Stimulated activated CD8-positive, alpha-beta memory T cell treated with anti-CD3 and anti-CD28 coated beads, Interleukin-4, amount 100 ng/mL, for 48 hours (primary cell): ENCODE measurements at places on chromosomes 5 and 9.

DNA sequence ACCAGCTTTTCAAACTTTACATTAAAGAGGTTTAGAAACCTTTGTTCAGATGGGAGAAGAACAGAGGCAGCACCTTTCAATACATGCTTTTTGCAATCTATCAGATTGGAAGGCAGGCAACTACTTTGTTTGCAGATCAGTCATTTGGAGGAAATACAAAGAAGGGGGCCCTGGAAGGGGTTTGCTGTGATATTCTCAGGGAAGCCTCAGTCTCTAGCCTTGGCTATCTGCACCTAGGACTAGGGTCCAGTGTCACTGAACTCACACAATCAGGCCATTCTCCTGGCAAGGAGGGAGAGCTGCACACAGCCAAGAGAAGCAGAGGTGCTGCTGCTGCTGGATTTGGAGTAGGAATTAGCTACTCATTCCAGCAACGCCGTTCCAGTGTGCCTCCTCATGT is 79.5 kb downstream of the CRB2 start:
- no peak for DNase-seq

DNA sequence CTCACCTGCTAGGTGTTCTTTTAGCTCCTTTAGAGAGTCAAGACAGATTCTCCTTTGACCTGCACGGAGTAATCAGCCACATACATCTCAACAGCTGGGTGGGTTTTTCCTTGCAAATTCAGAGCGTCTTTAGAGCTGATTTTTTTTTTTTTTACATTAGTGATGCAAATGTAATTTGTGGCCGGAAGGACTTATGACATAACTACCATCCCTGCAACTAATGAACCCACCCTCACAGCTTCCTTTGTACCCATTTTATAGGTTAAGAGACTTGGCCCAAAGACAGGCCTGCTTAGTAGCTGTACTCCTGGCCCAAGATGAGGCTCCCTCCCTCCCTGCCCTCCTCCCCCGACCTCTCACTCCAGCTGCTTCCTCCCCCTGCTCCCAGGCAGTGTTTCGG is 69.9 kb upstream of the NIPAL4 start:
- no peak for DNase-seq

DNA sequence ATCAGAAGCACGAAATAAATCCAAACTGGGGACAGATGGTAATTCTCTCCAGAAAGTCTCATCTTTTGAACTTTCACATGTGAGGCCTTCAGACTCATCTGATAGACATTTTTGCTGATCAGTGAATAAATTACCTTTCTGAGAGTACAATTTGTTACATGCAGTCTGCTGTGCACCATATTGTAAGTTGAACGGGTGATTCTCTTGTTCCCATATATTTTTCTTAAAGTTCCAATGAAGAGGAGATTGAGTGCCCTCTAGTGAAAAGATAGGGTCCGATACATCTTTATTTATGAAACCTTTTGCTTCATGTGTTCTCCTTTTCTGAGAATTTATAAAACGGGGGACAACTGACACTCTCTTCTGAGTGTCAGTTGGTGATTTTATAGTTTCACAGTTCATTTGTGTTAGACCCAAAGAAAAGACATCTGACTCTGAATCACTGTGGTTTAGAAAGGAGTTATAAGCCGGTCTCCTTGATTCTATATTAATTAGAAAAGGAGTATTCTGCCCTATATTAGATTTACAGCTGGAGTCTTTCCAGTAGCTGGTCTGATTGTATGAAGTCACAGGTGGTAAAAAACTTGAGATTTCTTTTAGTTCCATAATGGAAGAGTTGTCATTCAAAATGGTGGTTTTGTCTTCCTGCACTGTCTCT is 30.4 kb downstream of the GNG10 start:
- DNase-seq, result no peak

GRCh38 chr9:37528652-37529471 is 43.1 kb downstream of the POLR1E start:
- DNase-seq, result peak; percentile 82

GRCh38 chr5:79076819-79077218 is 7.3 kb downstream of the BHMT2 start:
- DNase-seq, result no peak

DNA sequence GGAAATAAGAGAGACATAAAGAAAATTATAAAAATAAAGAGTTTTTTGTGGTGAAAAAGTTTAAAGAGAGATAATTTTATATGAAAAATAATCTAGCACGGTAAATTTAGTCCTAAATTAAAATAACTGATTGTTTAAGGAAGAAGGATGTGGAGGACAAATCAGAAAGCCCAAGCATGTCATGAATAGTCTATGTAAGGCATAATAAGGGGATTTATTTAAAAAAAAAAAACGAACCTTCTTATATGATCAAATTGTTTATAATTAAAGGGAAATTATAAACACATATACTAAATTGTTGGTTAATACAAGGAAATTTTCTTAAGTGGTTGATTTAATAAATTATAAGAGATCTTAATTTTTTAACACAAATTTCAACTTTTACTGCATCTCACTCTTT is 551.8 kb upstream of the TYRP1 start:
- no peak for DNase-seq

- no peak for DNase-seq
Observed at GRCh38 chr9:96423985-96424336, 5.8 kb upstream of the ZNF367 start.
